ENCODE measurements at places on chromosomes 13 and 19. TPM values are rescaled to one million over a fixed set of nuclear protein-coding genes. Genes with fewer than 3 reads are reported as not detected.

DNA sequence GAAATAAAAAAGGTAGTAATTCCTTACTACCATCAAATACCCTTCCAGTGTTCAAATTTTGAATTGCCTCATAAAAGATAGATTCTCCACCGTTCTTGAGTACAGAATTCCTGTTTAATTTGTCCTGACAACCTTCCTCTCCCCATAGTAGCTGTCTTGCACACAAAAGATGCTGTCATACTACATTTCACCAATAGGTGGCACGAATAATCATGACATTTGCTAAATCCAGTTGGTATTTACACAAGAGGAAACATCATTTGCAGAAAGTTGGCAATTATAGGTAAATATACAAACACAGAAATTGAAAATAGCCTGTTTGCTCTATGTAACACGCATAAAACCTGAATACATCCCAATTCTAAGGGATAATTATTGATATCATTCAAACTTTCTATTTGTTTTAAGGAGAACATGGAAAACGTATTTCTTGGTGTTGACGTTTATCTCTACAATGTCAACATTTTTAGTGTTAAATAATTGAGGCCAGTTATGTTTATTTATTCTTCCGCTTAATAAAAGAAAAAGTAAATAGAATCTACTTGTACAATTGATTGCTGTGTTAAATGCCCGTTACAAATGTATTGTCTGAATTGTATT is 58.3 kb upstream of the CLDN10 start:
- H3K27me3 ChIP-seq = no peaks in the 10 kb centered on the region
- no peaks in the 10 kb centered on the region for H3K4me1 ChIP-seq
- H3K36me3 ChIP-seq = no peaks in the 10 kb centered on the region
- no peak overlapping the region for H3K4me3 ChIP-seq
- no peak overlapping the region for H3K27ac ChIP-seq
- no peak for DNase-seq

GRCh38 chr13:99431927-99432608 is 69.2 kb upstream of the TM9SF2 start:
- H3K36me3 ChIP-seq = no peaks in the 10 kb centered on the region
- H3K4me3 ChIP-seq = no peak overlapping the region
- no peaks in the 10 kb centered on the region for H3K4me1 ChIP-seq
- H3K27ac ChIP-seq = peak overlapping the region; percentile 43
- DNase-seq = no peak
- no peaks in the 10 kb centered on the region for H3K27me3 ChIP-seq

DNA sequence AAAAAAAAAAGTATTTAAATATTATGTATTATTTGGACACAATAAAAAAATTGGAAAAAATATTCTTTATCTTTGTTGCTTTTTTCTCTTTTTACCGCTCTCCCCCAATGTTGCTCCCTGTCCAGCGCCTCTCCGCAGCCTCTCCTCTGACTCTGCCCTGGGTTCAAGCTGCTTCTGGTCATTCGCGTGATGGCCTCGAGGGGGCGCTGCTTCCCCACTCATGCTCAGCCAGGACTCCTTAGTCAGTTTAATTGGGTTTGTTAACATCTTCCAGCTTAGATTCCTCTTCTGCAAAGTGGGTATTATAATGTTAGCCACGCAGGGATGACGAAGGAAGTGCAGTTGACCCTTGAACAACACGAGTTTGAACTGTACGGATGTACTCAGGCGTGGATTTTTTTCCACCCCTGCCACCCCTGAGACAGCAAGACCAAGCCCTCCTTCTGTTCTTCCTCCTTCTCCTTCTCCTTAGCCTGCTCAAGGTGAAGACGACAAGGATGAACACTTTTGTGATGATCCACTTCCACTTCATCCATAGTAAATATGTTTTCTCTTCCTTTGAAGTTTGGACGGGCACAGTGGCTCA is 4.9 kb upstream of the NWD1 start:
- peak; percentile 56 for DNase-seq
- no peaks in the 10 kb centered on the region for H3K4me1 ChIP-seq
- no peak overlapping the region for H3K27ac ChIP-seq

- no peak overlapping the region for H3K27ac ChIP-seq
- no peaks in the 10 kb centered on the region for H3K27me3 ChIP-seq
- no peaks in the 10 kb centered on the region for H3K36me3 ChIP-seq
- H3K4me1 ChIP-seq = no peaks in the 10 kb centered on the region
- no peak overlapping the region for H3K4me3 ChIP-seq
Observed at GRCh38 chr13:97889803-97890202, 63.7 kb upstream of the IPO5 start.

GRCh38 chr13:52968074-52968700 is 60.4 kb upstream of the OLFM4 start:
- H3K4me1 ChIP-seq = no peaks in the 10 kb centered on the region
- no peak overlapping the region for H3K4me3 ChIP-seq
- H3K36me3 ChIP-seq = no peaks in the 10 kb centered on the region
- peak; percentile 74 for DNase-seq
- H3K27ac ChIP-seq = no peak overlapping the region
- H3K27me3 ChIP-seq = no peaks in the 10 kb centered on the region

DNA sequence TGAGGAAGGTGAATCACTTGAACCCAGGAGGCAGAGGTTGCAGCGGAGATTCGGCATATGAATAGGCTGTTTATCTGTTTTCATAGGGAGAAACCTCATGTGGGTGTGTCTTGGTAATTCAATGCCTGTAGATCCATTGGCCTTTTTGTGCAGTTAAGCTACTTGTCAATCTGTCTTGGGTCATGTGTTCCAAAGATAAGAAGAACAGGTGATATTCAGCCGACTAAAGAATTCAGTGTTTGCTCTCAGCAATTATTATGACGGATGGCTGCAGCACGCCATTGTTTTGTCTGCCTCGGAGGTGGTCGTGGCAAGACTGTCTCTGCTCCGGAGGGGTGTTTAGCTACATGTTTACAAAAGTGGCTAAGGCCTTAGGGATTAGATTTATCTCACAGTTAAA is 573.0 kb upstream of the PCDH9 start:
- no peak overlapping the region for H3K4me3 ChIP-seq
- H3K4me1 ChIP-seq = no peaks in the 10 kb centered on the region
- H3K36me3 ChIP-seq = no peaks in the 10 kb centered on the region
- no peak for DNase-seq
- no peaks in the 10 kb centered on the region for H3K27me3 ChIP-seq
- no peak overlapping the region for H3K27ac ChIP-seq

GRCh38 chr13:44263751-44264620 is 109.6 kb upstream of the SERP2 start:
- no peaks in the 10 kb centered on the region for H3K4me1 ChIP-seq
- DNase-seq = no peak
- no peaks in the 10 kb centered on the region for H3K36me3 ChIP-seq
- H3K27me3 ChIP-seq = no peaks in the 10 kb centered on the region

DNA sequence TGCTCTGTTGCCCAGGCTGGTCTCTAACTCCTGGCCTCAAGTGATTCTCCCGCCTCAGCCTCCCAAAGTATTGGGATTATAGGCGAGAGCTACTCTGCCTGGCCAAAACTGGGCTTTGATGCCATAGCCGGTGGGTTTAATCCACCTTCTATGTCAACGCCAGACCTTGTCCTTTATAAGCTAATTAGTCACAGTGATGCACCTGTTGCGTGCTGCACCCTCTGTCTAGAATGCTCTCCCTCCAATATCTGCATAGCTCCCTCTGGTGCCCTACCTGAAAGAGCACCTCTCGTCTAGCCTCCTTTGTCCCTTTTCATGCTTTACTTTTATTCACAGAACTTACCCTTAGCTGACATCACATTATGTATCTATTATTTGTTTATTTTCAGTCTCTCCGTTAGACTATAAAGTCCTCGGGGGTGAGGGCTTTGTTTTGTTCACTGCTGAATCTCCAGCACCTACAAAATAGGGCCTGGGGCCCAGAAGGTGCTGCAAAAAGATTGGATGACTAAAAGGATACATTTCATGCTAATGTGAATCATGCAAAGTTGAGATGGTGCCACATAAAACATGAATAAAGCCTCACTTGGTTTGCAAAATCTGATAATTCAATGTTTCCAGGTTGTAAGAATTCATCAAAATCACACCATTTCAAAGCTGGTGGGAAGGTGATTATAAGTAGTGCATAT is 148.1 kb downstream of the USP12 start:
- DNase-seq = no peak
- no peak overlapping the region for H3K4me3 ChIP-seq
- H3K36me3 ChIP-seq = no peaks in the 10 kb centered on the region

DNA sequence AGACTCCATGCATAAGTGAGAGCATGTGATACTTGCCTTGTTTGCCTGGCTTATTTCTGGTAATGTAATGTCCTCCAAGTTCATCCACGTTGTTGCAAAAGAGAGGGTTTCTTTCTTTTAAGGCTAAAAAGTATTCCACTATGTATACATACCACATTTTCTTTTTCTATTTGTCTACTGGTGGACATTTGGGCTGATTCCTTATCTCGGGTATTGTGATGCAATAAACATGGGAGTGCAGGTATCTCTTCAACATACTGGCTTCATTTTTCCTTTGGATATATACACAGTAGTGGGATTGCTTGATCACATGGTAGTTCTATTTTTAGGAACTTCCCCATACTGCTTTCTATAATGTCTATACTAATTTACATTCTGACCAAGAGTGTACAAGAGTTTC is 49.6 kb upstream of the EBPL start:
- no peaks in the 10 kb centered on the region for H3K27me3 ChIP-seq
- no peaks in the 10 kb centered on the region for H3K36me3 ChIP-seq
- no peak overlapping the region for H3K27ac ChIP-seq
- H3K4me1 ChIP-seq = no peaks in the 10 kb centered on the region

The HS6ST3 gene
- not detected for total RNA-seq

The A1BG gene
- 2,313 TPM for total RNA-seq

The FSD1 gene
- total RNA-seq = 0.58 TPM

All from right lobe of liver (tissue), 6 donors.